ENCODE measurements at places on chromosomes 5 and 9. TPM values are rescaled to one million over a fixed set of nuclear protein-coding genes. Genes with fewer than 3 reads are reported as not detected.

The LECT2 gene
- 0.70 TPM for total RNA-seq

The AGXT2 gene
- 0.21 TPM for total RNA-seq

DNA sequence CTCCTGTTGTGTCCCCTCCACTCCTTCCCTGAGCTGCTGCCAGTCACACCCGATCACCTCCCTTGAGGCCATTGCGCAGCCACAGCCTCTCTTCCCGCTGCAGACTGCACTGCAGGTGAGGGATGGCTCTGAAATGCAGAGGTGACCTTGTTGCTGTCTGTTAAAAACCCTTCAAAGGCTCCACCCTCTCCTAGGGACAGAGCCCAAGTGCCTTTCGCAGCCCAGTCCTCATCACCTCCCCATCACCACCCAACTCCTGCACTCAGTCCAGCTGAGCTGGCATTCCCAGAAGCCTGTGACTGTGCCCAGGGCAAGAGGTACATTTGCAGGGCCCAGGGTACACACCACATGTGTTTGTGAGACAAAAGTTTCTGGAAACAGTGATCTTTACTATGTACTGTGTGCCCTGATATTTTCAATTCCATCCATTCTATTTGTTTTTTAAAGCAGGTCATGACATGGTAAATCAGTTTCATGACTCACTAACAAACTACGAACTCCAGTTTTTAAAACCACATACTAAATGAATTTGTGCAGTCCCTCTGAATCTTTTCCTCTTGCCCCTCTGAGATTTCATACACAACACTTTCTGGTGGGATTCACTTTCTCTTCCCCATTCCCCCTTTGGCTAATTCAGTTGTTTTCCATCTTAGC, 73.0 kb upstream of the SPOCK1 start:
- H3K4me3 ChIP-seq: no peak overlapping the region
- H3K27me3 ChIP-seq: no peaks in the 10 kb centered on the region
- H3K4me1 ChIP-seq: no peaks in the 10 kb centered on the region
- no peaks in the 10 kb centered on the region for H3K36me3 ChIP-seq
- no peak for DNase-seq

DNA sequence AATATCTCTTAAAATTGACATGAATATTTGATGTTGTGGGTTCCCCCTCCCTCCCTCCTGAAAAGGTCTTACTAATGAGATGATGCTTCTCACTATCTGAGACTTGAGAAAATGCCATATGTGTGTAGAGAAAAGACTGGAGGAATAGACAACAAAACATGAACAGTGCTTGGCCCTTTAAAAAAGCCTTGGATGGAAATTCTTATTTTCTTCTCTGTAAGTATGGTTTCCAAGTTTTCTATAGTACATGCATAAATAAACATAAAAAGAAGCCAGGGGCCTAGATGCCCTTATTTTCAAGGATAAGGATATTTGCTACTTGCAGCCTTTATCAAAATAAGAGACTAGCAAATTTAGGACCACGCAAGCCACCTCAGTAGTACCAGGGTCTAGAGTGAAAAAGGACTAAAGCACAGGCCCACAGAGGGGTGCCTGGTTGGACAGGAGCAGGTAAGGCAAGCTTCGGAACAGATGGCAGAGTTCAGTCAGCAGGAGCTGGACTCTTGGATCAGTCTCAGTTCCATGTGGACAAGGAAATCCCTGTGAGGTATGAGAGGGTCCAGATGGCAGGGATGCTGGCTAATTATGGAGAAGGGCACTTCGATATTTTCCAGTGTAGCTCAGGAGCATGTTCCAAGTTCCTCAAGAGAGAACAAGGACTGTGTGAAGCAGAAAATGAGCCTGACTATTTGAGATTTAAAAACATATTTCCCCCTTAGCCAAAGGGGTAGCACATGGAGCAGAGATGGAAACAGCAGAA, 4.6 kb upstream of the ANP32B start:
- no peaks in the 10 kb centered on the region for H3K4me1 ChIP-seq
- H3K36me3 ChIP-seq: no peaks in the 10 kb centered on the region
- no peak overlapping the region for H3K27ac ChIP-seq
- H3K27me3 ChIP-seq: no peaks in the 10 kb centered on the region
- no peak for DNase-seq

DNA sequence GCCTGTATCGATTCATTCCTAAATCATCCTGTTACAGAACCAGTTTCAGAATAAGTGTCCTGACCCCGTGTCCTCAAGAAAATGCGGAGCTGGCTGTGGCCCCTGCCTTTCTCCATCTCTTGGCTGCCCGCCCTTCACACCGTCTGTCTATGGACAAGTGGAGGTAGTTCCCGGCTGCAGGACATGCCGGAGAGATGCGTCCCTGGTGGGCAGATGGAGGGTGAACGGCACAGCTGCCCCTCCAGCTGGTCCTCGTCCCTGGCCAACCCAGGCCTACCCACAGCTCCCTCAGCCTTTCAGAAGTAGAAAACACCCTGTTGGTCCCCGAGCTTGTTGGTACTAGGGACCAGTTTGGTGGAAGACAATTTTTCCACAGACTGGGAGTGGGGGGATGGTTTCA, 14.8 kb upstream of the EXOC3 start:
- no peak overlapping the region for H3K27ac ChIP-seq
- H3K4me1 ChIP-seq: peaks cover 7% of the 10 kb centered on the region
- DNase-seq: no peak
- no peaks in the 10 kb centered on the region for H3K27me3 ChIP-seq
